ENCODE measurements at places on chromosomes 1 and 21. TPM values are rescaled to one million over a fixed set of nuclear protein-coding genes. Genes with fewer than 3 reads are reported as not detected.

DNA sequence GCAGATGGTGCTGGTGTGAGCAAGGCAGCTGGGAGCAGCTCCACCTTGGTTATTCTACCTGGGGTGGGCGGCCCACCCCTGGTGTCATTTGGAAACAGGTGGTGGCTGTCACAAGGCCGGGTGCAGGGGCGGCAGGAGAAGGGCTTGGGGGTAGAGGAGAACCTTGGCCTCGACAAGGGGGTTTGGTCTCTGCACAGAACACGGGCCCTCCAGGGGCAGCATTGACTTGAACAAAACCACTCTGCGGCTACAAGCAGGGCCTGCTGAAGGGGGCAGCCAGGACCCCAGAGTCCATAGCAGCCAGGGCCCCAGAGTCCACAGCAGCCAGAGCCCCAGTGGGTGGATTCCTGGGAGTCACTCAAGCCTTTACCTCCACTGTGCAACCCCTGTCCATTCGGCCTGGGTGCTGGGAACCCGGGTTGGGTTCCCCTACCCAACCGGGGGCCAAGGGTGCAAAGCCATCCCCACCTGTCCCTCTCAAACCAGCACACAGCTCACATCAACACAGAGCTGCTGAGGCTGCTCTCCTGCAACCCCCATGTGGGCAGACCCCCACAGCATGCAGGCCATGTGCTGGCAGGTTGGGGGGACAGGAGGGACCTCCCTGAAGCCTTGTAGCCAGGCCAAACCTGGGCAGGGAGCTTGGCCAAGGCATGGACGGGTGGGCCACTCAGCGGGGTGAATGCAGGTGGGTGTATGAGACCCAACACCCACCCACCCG, 7.7 kb downstream of the TRIM11 start:
- DNase-seq, result no peak

DNA sequence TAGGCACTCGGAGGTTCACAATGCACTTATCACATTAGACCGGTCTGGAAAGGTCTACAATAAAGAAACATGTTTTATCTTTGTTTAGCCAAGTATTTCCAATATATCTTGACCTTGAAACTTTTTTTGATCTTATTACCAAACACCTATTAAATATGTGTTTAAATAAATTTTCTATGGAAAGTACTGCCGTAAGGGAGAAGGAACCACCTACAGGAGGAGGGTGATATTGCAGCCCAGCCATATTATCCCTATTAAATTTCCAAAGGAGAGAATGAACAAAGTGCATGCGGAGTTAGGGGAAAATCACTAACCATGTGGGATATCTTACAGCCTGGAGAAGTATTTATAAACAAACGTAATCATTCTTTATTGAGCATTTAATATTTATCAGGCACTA, 14.5 kb downstream of the BRINP2 start:
- no peak for DNase-seq

- no peak for DNase-seq
Measured at GRCh38 chr1:56456435-56457101, 122.8 kb downstream of the PLPP3 start.

GRCh38 chr1:193417945-193418744, 231.7 kb upstream of the B3GALT2 start:
- peak; percentile 73 for DNase-seq

- no peak for DNase-seq
Measured at GRCh38 chr1:6928106-6928885, 143.0 kb downstream of the CAMTA1 start.

GRCh38 chr1:101532377-101532776, 295.6 kb downstream of the S1PR1 start:
- DNase-seq, result peak; percentile 7

DNA sequence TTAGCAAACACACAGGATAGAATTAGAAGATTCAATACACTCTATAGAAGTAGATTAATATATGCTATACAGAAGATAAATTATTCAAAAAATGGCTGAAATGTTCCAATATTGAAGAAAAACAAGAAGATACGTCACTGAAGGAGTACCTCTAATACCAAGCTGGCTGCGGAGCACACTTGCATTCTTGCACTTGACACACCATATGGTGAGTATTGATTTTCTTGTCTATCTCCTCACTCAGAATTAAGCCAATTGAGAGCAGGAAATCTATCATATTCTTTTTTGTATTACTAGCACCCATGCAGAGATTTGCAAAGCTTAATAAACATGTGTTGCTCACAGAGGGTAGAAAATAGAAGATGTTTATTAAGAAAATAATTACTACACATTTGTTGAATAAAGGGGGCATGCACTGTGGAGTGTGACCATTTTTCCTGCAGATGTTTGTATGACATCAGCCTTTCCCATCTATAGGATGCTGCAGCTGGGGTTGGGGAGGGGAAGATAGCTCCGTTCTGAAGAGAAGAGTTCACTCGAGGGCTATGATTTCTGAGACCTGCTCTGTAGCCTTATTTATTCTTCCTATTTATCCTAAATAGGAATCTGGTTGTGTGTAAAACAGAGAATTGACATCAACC, 318.1 kb downstream of the HHIPL2 start:
- no peak for DNase-seq

DNA sequence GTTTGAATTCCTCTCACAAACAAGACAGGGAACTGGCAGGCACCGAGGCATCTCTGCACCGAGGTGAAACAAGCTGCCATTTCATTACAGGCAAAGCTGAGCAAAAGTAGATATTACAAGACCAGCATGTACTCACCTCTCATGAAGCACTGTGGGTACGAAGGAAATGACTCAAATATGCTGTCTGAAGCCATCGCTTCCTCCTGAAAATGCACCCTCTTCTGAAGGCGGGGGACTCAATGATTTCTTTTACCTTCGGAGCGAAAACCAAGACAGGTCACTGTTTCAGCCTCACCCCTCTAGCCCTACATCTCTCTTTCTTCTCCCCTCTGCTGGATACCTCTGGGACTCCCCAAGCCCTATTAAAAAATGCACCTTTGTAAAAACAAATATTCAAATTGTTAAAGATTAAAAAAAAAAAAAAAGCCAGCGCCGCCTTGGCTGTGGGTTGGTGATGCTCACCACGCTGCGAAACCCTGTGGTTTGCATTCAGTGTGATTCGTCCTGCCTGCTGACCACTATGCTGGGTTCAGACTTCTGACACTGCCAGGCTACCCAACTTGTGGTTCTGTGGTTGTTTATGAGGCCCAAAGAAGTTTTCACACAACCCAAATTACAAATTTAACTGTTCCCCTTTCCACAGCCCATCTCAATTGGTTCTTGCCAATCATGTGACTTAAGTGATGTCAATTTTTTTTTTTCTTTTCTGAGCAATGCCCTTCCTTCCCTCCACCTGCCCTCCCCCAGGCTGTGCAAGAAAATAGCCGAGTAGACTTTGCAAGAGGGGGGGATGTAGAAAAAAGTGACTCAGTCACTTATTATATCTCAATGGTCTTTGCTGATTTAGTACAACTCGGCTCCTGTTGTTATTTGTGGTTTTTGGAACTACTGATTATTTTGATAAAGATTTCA, at the start of gene RUNX1:
Gene RUNX1 (minus strand): TSS at position 597 of the 912 bp plus-strand sequence.
- peak; percentile 93 for DNase-seq

GRCh38 chr1:248758352-248758751, 2.8 kb upstream of the LYPD8 start:
- no peak for DNase-seq

GRCh38 chr1:178344513-178345091, 152.2 kb downstream of the CLEC20A start:
- no peak for DNase-seq

DNA sequence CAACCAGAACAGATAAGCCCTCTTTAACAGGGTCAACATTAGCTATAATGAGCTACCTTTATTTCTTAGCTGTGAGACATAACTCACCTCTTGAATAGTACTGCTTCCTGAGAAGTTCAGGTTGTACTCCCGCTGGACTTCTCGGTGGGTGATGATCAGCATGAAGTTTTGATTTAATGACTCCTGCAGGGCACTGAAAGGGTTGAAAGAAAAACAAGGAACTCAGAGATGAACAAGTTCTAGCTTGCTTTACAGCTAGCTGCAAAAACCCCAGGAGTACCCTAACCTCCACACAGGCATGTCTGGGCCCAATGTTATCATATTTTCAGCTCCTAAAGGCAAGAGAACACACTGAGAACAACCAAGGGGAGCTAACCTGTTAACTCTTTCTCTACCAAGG, 254.4 kb downstream of the FAF1 start:
- DNase-seq, result peak; percentile 34

DNA sequence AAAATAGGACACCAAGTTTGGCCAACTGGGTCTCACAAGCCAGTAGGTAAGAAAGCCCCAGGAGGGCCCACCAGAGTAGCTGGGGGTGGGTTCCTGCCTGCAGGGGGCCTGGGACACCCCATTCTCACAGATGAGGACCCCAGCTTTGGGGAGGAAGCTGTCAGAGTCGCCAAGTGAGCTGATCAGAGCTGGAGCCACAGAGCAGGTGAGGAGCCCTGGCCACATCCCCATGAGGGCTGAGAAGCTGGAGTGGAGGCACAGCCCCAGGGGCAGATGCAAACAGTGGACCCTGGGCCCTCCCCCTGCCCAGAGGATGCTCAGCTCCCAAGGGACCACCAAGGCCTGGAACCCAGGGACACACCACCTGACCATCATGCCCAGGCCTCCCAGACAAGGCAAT, 8.6 kb upstream of the ZNF670 start:
- DNase-seq, result no peak

GRCh38 chr1:207822602-207823451, 71.0 kb downstream of the CD46 start:
- peak; percentile 84 for DNase-seq

GRCh38 chr1:227887697-227888403, 59.9 kb downstream of the WNT9A start:
- peak; percentile 51 for DNase-seq

- DNase-seq, result no peak
Measured at GRCh38 chr1:172969611-172970010, 81.1 kb downstream of the TNFSF18 start.

DNA sequence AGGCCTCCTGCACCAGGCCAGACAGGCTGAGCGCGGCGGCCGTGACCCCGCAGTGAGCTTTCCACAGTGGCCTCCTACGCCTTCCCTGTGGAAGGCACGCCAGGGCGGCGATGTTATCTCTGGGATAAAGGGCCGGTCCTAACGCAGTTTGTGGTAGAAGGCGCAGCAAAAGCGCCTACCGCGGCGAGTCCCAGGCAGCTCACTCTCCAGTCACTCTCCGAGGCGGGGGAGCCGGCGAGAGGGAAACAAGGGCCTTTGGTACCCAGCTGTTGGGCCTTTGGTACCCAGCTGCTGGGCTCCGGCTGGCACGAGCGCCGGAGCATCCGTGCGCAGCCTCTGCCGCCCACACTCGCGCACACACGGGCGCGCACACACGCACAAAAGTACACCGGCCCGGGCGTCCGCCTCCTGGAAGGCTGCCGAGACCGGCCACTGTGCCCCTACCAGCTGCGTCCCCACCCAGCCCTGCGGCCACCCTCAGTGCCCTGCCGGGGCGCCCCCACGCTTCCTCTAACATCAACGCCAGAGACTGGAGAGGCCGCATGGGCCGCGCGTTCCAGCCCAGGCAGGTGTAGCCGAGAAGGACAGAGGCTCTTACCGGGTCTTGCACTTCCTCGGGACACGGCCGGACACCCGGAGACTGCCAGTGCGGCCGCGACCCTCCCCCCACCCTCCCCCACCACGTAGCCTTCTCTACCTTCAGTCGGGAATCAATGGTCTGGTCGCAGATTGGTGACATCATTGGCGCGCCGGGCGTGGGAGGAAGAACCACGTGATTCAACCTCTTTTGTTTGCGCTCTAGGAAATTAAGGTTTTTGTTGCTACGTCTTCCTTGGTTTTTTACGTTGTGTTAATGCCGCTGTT, 19.5 kb upstream of the ADAR start:
- DNase-seq, result peak; percentile 97

- DNase-seq, result no peak
Measured at GRCh38 chr21:16072737-16073136, 343.0 kb downstream of the USP25 start.

DNA sequence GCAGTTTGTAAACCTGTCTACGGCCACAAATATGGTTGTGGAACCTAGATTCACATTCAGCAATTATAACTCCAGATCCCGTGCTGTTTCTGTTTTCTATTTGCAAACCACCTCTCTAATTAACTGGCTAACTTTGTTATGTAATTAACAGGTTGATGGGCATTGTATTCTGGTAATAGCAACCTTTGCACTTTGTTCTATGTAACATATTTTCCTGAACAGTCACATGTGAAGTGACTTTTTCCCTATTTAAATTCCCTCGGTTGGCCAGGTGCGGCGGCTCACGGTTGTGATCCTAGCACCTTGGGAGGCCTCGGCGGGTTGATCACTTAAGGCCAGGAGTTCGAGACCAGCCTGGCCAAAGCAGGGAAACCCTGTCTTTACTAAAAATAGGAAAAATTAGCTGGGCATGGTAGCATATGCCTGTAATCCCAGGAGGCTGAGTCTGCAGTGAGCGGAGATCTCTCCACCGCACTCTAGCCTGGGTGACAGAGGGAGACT, 1.4 kb downstream of the ACADM start:
- no peak for DNase-seq

DNA sequence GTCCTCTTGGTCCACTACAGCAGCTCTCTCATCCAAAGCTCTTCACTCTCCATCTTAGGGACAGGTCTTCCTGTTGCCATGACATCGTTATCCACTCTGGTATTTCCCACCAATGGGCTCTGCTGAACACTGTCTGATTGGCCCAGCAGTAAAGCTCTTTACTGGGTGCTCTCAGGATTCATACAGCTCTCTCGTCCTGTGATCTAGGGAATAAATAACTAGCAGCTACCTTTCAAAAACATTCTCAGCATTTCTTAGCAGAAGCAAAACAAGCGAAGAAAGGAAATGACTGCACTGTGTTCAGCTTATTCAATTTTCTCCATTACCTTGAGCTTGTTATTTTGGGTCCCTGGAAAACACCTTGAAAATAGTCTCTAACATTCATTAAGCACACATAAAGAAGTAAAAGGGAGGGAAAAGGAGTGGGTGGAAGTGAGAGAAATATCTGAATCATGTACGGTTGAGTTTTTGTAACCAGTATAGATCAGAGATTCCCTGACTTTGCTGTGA, 163.4 kb upstream of the SGIP1 start:
- peak; percentile 69 for DNase-seq

The HSPA6 gene
- 1.2 TPM for total RNA-seq

The GBP4 gene
- total RNA-seq, result 29.5 TPM

The SV2A gene
- 18.0 TPM for total RNA-seq

The SPRR1A gene
- not detected for total RNA-seq

The LPGAT1 gene
- 35.6 TPM for total RNA-seq

The CLCNKB gene
- not detected for total RNA-seq

The LMOD1 gene
- total RNA-seq, result not detected

The SPATA6 gene
- total RNA-seq, result 0.40 TPM

The SELENBP1 gene
- total RNA-seq, result not detected
